ENCODE measurements at places on chromosomes 5 and 9. TPM values are rescaled to one million over a fixed set of nuclear protein-coding genes. Genes with fewer than 3 reads are reported as not detected.

POU5F2 gene
- 1.0 TPM for total RNA-seq

TXNDC8 gene
- not detected for total RNA-seq

ADRA1B gene
- 4.0 TPM for total RNA-seq

HTR1A gene
- total RNA-seq, result not detected

FAM163B gene
- not detected for total RNA-seq

PCDHA4 gene
- total RNA-seq, result 12.8 TPM

UQCRQ gene
- total RNA-seq, result 387 TPM

RLN2 gene
- total RNA-seq, result not detected

GRCh38 chr9:125255781-125256391, 5.7 kb upstream of the GAPVD1 start:
- no peak for DNase-seq

DNA sequence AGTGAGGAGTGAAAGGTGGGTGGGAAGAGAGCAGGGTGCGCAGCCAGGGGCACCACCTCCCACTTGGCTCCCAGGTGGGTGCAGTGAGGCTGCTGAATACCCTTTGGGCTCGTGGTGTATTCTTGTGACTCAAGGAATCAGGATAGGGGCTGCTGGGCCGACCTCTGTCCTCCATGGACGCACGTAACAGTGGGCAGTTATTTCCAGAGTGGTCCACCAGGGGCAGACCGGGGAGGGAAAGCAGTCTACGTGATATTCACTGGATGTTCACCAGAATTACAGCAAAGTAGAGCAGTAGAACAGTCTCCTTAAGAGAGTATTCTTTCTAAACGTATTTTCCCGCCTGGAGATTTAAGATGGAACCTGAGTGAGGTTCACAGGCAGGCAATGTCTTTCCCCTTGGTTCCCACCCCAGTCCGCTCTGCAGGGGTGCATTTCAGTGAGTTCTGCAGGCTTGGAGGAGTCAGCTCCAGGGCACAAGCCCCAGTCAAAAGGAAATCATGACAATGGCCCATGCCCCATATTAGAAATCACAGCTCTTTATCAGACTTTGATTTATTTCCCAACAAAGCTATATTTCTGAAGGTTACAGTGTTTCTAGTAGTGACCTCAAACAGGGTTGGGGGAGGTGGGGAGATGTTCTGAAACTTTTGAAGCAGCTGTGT, 88.7 kb downstream of the SYK start:
- DNase-seq, result peak; percentile 66

DNA sequence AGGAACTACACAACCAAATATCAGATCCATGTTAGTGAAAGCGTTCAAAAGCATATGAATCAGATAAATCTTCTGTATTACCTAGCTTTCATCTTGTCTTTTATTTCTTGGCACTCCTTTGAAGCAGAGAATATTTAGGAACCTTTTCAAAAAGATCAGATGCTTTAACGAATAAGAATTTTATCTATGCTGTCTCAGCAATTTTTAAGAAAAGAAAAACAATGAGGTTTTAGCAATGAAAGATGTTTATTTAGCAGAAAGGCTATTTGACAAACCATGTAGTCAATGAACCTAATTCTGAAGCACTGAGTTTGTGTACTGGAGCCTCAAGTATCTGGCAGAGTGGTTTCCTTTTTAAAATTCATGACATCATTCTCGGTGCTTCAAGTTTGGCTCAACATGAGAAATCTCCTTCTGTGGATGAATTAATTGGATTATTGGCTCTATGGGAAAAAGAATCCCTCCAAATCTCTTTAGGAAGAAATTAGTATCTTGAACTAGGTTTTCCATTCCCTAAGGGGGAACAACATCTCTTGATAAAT, 534.7 kb downstream of the CAAP1 start:
- no peak for DNase-seq

DNA sequence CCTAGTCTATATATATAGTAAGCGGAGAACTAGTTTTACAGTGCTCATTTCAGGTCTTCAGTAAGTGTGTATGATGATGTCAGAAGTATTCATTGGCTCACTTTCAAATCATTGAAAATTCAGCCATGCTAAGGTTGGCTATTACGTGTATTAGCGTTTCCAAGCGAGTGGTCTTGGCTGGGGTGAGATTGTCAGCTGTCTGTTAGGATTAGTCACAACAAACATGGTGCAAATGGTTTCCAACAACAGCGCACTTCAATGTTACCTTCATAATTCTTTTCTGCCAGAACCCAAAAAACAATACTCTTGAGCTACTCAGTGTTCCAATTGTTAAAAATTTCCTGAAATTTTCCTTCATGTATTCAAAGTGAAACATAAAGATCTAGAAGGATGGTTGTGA, 283.0 kb downstream of the AOPEP start:
- no peak for DNase-seq

DNA sequence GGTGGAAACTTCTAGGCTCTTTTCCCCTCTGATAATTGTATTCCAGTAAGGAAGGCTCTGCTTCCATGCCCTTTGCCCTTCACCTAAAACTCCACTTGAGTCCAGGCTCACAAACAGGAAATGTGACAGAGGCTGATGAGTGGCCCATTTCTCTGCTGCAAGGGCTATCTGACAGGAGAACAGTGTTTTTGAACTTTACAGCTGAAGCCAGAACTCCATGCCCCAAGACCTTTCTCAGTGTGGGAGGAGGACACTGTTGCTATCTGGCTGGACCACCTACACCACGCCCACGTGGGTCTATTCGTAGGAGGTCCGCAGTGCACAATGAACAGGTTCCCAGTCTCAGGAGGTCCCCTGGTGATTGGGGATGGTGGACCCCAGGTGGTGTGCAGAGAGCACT, 13.6 kb downstream of the GGTA1 start:
- no peak for DNase-seq

DNA sequence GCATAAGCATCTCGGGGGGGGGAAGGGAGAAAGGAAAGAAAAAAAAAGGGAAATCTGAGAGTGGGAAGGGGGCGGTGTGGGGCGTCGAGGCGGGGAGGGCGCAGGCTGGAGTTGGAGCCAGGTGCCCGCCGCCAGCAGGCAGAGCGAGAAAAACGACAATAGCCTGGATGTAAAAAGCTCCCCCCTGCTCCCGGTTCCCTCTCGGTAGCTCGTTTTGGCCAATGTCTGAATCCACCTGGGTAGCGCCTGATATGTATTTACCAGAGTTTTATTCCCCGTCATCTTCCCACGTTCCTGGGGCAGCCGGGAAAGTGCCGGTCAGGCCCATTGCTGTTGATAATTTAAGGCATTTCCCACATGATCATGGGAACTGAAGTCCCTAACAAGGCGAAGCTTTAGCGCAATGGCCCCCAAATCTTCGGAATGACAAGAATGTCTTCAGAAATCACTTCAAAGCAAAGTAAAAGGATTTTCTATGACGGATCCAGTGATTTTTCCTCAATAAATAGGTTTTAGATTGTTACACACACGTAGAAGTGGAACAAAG, 3.0 kb upstream of the OTP start:
- no peak for DNase-seq

GRCh38 chr5:75663579-75664284, 52.5 kb downstream of the ANKDD1B start:
- DNase-seq, result no peak

- no peak for DNase-seq
Observed at GRCh38 chr5:123802298-123802951, 290.4 kb downstream of the CSNK1G3 start.

DNA sequence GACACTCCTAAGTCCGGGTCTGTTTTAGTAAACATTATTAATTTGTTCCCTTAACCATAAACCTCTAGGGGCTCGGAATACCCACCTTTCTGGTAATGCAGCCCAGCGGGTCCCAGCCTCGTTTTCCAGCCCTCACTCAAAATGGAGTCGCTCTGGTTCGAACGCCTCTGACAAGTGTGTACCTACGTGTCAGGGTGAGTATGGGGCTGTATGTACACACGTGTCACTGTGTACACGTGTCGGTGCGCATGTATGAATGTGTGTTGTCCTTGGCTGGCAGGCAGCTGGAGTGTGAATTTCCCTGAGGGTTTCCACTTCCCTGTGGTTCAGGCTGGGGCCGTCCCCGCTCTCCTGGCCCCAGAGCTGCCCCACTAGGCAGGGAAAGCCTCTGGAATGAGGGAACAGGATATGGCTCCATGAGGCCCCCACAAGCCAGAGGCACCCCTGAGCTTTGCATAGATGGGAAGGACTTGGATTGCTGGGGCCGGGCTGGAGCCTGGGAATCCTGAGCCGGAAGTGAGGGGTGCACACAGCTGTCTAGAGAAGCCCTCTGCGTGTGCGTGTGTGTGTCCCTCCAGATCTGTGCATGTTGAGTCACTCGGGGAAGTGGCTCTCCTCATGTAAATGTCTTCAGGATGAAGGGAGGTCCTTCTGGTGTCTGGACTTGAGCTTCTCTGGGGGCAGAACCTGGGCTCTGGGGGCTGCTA, 160.8 kb upstream of the IER5L start:
- DNase-seq, result no peak

DNA sequence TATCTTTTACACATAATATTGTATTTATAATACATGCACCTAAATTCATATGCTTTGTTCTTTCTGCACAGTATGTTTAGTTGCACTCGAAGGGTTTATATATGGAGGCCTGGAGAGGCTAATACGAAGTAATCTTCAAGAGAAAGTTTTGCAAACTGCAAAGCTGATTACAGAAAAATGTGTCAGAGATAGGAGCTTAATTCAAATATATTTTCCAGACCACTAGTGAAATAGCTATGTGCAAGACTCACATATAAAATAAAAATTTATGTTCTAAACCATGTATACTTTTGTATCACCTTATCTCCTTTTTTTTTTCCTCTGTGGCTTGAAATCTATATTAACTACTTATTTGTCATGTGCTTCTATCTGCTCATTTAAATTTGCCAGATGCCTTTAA, 313.8 kb downstream of the EFNA5 start:
- DNase-seq, result no peak

- DNase-seq, result no peak
Observed at GRCh38 chr5:59833448-59833847, 60.1 kb downstream of the PDE4D start.

GRCh38 chr9:34087370-34087769, 38.7 kb upstream of the UBAP2 start:
- DNase-seq, result no peak

GRCh38 chr5:79242242-79243039, 6.5 kb downstream of the JMY start:
- no peak for DNase-seq

DNA sequence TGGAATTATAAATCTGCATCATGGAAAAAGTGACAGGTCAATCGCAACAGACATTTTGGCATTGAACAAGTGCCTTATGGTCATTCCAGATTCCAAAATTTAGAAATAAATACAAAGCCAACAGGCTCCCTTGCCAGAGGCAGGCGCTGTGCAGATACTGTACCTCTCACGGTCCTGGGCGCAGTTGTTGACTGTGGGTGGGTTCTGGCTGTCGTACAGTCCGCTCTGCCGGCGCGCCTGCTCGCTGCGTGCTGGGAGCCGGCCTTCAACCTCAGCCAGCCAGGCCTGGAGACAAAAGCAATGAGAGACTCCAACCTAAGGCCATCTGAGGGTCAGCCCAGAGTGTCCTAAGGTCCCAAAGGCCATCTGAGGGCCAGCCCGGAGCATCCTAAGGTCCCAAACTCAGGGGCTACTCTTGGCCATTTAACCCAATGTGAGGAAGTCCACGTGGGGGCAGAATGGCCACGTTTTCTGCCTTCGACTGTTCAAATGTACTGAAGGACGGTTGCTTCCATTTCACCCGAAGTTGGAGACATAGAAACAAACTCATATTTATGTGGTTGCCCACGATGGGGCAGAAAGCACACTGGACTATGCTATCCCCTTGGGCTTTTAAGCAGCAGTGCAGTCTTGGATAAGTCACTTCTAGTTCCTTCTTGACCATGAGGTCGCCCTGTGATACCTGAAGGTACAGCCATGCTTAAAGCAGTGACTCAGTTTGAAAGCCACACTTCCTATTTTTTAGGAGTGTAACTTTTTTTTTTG, 65.2 kb downstream of the USP20 start:
- DNase-seq, result no peak

DNA sequence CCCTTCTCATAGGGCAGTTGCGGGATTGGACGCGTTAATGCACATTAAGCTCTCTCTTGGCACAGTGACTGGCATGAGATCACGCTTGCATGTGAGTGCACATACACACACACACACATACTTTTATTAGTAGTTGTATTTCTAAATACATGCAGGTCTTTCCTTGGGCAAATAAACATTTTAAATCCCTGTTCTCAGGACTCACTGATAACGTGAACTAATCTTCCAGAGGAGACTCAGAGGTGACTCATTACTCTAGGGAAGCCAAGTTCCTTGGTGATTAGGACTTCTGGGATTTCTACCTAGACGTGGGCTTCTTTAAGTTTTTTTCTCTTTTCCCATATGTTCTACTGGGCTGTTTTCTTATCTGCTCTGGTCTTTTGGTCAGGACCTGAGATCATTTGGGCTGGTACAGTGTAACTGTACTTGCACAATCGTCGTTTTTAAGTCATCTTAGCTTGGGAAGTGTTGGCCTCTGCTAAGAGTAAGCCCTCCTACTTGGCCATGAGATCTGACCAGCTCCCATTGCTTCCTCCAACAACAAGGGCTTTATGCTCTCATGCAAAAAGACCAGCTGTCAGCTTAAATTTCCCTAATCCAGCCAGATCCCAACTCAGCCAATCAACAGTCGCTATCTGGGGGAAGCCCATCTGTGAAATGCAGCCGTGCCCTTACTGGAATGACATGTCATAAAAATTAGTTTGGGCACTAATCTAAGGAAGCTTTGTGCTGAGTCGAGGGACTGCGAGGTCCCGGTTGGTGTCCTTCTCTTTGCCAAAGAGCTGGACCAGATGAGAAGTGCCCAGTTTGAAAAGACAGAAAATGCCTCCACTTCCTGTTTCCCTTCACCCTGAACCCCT, 176.4 kb upstream of the ANKRD55 start:
- no peak for DNase-seq

DNA sequence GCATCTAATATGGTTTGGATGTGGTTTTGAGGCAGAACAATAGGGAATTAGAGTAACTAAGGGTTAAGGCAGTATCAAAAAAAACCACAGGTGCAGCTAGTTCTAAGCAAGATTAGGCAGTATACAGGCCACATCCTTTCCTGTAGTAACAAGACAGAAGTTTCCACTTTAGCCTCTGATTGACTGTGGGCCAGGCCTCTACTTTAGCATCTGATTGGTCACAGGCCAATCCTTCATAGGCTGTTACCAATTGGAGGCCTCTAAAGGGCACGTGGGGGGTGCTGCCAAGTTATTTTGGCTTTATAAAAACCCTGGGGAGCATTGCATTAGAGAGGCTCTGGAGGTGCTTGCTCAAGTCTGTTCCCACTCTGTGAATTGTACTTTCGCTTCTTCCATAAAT, 144.1 kb upstream of the ST8SIA4 start:
- DNase-seq, result no peak

- DNase-seq, result peak; percentile 87
Observed at GRCh38 chr9:16030528-16031185, 477.8 kb downstream of the CCDC171 start.

GRCh38 chr5:172777881-172778814, 7.2 kb upstream of the DUSP1 start:
- DNase-seq, result no peak

All from osteocyte (in vitro differentiated cells).